ENCODE measurements at places on chromosomes 7 and 10.

DNA sequence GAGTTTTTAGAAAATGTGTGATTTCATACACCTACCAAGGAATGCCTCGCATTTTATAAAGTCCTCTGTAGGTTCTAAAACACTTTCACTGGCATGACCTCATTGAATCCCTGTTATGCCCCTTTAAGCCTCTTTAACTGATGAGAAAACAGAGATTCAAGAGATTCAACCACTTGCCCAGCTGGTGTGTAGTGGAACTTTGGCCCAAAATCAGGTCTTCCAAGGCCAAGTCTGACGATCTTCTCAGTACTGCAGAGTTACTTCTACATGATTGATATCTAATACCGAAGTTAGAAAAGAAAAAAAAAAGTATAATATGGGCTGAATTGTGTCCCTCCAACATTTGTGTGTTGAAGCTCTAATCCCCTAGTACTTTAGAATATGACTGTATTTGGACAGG lies 202.0 kb downstream of the WDR11 start:
- no peak for DNase-seq

DNA sequence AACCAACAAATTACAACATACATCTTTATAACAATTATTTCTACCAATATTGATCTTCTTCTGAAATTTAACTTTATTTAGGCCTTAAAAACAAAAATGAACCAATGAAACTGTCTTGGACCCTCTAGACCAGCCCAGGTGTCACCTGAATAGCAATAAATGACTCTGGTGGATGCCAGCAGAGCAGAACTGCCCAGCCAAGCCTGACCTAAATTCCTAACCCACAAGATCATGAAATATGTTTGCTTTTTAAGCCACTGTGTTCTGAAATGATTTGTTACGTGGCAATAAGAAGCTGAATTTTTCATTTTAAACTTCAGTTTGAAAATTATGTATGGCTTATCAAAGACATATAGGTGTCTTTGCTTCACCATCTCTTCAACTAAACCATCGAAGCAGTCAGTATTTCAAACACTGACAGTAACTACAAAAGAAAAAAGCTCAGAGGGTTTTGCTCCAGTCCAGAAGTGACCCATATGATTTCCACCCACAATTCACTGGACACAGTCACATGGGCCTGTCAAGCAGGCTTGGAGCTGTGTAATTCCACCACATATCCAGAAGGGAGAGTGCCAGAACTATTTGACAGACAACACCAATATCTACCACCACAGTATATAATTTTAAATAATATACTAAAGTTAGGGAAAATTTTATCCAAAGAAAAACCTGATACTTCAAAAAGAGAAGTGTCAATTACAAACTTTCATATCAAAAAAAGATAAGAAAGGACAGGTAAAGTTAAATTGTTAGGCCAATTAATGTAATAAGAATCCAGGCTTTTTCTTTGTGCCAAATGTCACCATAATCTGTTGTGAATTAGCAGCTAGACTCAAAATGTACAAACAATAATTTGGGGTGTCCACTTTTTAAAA lies 94.5 kb downstream of the KMT2C start:
- DNase-seq: no peak

GRCh38 chr10:66822801-66823200 lies 103.0 kb upstream of the LRRTM3 start:
- DNase-seq: no peak

DNA sequence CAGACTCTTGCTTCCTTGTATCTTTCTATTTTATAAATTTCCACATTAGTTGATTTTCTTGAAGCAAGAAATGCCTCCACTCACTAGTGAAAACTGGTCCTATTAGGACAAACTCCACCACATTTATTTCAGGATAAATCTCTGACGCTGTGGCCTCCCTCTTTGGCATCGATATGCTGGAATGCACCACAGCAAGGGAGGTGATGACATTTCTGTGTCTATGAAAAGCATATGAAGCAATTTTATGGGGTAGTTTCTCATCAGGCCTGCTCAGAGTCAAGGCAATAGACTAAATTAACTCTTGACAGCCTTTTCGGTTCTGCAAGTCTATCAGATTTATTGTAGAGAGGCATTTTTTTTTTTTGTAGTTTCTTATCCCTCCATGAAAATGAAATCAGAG lies 304.4 kb downstream of the ZEB1 start:
- DNase-seq: no peak

- no peak for DNase-seq
These were observed 209.1 kb upstream of the PODXL start for GRCh38 chr7:131765575-131765974.

- DNase-seq: no peak
These were observed 34.3 kb downstream of the R3HCC1L start for GRCh38 chr10:98168766-98169165.

DNA sequence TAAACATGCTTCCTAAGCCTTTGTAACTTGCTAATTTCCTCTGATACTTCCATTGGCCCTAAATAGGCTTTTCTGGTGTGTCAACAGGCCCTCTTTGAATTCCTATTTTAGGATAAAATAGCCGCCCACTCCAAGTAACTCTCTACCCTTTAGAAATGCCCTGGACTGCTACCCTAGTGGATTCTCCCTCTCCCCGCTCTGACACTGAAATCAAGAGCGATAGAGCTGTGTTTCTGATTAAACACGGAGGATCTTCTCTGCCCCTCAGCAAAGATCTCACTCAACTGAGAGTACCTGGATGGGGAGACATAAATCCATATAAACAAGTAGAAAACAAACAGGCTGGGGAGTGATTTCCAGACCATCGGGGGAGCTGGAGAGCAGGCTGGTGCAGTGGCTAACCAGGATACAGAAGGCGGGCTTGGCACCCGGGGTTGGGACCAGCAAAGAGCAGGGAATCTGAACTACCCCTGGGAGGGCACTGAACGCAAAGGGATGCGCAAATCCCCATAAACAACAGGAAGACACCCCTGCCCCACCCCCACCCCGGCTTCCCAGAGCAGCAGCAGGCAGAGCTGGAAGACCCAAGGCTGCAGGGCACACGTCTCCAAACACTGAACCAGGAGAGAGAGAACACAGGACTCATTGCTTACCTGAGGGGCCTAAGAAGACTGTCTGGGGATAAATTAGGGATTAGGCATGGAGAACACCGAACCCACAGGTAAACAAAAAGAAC lies 2.5 kb downstream of the ASB13 start:
- no peak for DNase-seq

DNA sequence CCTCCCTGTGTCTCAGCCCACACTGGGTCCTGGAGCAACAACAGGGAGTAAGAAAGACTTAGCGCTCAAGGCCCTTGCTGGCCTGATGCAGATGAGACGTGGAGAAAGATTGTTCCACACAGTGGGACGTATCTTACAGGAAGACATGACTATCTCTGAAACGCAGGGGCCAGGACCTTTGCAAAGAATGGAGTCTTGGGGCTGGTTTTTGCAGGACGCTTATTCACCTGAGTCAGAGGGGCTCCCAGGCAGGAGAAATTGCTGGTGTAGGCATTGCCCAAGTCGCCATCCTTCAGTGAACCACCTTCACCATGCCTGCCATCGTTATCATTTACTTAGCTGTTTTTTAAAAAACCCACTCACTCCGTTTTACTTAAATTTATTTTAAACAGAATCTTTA lies 11.8 kb upstream of the GDF10 start:
- DNase-seq: no peak

DNA sequence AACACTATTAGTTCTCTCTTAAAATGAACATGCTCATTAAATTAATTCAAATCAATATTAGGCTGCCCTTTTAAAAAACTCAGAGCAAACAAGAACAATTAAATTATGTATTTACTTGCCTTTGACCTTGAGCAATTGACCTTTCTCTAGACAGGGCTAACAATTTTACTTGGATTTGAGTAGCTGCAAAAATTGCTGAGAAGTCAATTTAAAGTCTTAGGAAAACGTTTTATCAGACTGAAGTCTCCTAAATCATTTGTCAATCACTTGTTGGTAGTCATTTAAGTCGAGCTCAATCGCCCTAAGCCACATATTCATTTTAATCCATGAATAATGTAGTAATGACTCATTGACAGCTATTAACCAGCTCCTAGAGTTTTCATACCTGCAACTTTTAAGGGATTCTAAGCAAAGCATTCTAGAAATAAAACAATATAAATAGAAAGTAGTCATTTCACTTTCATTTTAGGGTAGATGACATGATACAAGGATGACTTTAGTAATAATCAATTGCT lies 84.9 kb upstream of the SEC61G start:
- no peak for DNase-seq

DNA sequence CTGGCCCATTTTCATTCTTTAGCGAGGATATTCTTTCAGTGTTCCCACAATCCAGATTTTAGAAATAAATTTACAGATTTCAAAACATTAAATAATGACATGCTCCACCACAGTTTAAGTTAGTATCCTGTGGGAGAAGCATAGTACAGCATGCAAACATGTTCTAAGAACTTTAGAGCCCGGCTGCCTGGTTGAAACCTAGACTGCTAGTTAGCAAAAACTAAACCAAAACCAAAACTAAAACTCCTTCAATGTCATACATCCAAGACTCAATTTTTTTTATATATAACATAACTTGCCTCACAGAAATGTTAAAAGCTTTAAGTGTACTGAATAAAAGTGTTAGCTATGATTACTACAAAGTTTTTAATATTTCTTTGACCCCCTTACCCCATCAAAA lies 17.0 kb downstream of the TRA2A start:
- DNase-seq: no peak
